HFF-Myc (cell line): ENCODE measurements at places on chromosomes 7 and 10.

GRCh38 chr7:123974326-123974908 is 49.4 kb downstream of the SPAM1 start:
- no peak for DNase-seq

DNA sequence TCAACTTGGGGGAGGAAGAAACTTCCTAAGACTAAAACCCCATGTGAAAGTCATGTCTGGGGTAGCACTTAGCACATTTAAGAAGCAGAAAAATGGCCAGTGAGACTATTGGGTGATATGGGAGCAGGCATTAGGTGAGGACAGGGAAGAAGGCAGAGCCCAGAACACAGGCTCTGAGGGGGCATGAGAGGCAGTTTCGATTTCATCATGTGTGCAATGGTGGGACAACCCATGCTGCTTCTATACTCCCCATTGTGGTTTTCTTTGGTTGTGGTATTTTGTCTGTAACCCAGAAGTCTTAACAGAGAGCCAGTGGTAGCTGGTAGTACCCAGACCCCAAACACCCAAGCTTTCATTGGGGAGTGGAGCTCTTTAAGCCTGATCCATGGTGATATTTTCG is 752.0 kb downstream of the GRID1 start:
- DNase-seq, result no peak

DNA sequence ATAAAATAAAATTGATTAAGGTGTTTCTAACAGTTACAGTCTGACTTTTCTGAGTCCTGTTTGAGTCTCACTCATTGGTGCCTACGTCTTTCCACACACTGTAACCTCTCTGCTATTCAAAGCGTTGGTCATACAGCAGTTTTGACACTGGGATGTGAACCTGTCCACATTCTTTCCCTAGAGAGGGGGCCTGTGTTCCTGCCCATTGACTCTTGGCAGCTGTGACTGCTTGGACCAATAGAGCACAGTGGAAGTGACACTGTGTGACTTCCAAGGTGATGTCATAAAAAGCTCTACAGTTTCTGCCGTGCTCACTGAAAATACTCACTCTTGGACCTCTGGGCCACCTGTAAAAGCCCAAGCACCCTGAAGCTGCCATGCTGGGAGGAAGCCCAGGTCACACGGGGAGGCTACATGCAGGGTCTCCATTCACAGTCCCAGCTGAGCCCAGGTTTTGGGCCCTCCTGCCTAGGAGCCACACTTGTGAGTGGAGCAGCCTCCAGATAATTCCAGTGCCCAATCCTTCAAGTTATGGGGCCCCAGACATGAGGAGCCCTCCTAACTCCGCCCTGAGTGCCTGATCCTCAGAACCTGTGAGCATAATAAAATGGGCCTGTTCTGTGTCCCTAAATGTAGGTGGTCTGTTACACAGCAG is 704 bp upstream of the ANTXRL start:
- DNase-seq, result no peak

- DNase-seq, result no peak
Measured at GRCh38 chr10:131841131-131841660, 59.6 kb upstream of the PPP2R2D start.

DNA sequence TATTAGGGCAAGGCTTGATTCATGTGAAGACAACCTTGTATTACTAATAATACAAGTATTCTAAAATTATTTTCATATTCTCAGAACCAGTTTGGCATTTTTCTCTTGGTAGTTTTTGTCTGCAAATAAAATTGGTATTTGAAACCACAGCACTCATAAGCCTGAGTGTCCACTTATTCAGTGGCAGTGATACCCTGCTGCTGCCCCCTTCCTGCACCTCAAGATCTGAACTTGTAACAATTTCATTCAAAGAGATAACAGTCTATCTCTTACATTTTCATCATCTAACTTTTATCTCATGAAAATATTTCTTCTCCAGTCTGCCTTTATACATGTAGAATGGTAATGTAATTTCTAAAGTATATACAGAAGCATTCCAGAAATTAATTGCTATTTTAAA is 9.3 kb downstream of the TFAM start:
- no peak for DNase-seq

DNA sequence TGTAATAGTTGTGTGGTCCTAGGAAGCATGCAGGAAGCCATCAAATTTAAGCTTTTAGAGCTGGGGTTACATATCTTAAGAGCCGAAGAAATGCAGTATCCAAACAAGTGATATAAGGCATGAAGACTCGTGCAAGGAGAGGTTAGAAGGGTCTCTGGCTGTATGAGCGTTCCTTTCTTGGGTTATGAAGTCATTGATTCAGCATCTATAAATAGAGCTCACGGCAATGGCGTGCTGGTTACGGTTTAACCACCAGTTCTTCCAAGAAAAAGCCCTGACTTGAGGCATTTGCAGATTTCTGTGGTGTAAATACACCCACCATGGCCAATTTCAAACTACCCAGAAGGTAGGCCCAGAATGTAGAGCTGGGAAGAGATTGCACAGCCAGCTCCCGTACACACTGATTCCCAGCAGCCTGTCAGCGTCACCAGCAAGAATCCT is 72.0 kb upstream of the KAT6B start:
- DNase-seq, result peak; percentile 61

- peak; percentile 72 for DNase-seq
Measured at GRCh38 chr10:4763960-4764428, 62.0 kb upstream of the AKR1E2 start.

- DNase-seq, result no peak
Measured at GRCh38 chr10:70850097-70850496, 34.3 kb downstream of the SGPL1 start.

- DNase-seq, result no peak
Measured at GRCh38 chr10:28761084-28761846, 83.9 kb downstream of the BAMBI start.

DNA sequence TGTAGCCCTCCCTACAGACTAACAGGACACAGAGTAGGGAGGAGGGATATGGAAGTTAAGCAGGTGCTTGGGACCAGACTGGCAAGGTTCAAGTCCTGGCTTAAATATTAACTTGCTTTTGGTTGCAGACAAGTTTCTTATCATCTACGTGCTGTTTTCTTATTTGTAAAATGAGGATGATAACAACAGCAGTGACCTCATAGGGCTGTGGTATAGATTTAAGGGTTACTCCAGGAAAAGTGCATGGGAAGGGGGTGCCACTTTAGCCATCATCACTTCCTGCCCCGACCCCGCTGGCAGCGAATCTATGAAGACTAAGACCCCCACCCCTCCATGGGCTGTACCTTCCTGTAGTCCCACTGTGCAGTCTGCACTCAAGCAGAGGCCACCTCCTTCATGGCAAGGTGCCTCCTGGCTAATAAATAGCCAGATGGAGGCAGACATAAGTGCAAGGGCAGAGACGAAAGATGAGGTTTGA is 250.2 kb downstream of the COBL start:
- no peak for DNase-seq

DNA sequence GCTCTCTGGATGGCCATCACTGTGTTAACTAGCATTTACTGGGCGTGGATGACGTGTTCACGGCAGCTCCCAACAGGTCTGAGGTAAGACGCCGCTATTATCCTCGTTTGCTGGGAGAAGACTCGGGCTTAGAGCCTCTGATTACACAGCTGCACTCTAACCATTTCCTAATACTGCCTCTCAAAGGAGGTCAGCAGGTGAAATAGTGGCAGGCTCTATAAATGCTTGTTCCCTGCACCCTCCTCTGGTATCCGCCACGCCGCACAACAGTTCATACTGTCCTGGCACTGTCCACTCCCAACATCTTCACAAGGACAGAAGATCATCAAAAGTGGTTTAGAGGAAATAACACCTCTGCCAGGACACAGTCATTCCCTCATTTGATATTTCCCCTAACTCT is 28.3 kb downstream of the HIPK2 start:
- DNase-seq, result no peak

GRCh38 chr7:127081539-127081938 is 171.2 kb downstream of the GRM8 start:
- no peak for DNase-seq

GRCh38 chr7:47807756-47808155 is 140.5 kb downstream of the PKD1L1 start:
- no peak for DNase-seq

- no peak for DNase-seq
Measured at GRCh38 chr10:97538411-97538810, 34.2 kb upstream of the ANKRD2 start.

- DNase-seq, result no peak
Measured at GRCh38 chr7:122746948-122747347, 44.2 kb upstream of the RNF148 start.

- DNase-seq, result no peak
Measured at GRCh38 chr10:31605861-31606525, 287.0 kb downstream of the ZEB1 start.
